ENCODE measurements at places on chromosomes 11 and 22. TPM values are rescaled to one million over a fixed set of nuclear protein-coding genes. Genes with fewer than 3 reads are reported as not detected.

- DNase-seq, result peak; percentile 69
These were observed 77.5 kb downstream of the AMOTL1 start for GRCh38 chr11:94845622-94846021.

The MMP3 gene
- 520 TPM for total RNA-seq

DNA sequence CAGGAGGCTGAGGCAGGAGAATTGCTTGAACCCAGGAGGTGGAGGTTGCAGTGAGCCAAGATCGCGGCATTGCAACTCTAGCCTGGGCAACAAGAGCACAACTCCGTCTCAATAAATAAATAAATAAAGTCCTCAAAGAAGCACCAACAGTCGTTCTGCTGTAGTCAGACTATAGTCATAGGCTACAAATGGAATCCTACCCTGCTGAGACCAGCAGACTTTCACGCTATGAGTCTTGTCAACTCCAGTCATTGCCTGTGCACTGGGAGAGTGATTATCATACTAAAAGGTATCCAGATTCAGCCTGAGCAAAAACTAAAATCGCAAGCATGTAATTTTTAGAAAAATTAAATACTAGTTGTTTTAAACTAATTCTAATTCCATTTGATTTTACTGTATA, 19.6 kb downstream of the USP28 start:
- no peak for DNase-seq

DNA sequence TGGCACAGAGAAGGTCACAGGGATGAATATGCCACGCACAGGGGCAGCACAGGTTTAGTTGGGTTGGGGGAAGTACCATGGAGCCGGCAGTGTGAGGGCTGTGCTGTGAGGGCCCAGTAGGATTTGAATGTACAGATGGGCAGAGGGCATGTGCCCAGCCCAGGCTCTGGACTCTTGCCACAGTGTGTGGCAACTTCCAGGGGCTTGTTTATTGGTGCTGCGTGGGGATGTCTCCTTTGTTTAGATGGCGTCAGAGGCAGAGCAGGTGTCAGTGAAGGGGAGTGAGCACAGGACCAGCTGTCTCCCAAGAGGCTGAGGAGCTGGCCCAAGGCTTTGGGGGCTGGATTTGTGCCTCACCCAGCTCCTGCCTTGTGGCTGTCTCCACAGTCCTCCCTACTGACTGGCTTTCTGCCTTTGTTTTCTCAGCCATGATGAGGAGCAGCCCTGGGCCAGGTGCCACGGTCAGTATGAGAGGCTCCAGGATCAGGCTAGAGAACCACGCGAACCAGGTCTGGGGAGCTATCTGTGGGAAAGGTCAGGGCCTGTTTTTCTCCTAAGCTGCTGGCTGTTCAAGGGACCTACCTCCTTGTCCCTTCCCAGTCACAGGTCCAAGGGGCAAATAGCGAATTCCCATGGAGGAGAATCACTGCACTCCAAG, 21.9 kb downstream of the SUN2 start:
- no peak for DNase-seq

- DNase-seq, result no peak
These were observed 77.5 kb upstream of the PITPNB start for GRCh38 chr22:27996529-27996925.

GRCh38 chr11:97703851-97704250, 1314.0 kb downstream of the JRKL start:
- DNase-seq, result no peak

The DAGLA gene
- 1.8 TPM for total RNA-seq

DNA sequence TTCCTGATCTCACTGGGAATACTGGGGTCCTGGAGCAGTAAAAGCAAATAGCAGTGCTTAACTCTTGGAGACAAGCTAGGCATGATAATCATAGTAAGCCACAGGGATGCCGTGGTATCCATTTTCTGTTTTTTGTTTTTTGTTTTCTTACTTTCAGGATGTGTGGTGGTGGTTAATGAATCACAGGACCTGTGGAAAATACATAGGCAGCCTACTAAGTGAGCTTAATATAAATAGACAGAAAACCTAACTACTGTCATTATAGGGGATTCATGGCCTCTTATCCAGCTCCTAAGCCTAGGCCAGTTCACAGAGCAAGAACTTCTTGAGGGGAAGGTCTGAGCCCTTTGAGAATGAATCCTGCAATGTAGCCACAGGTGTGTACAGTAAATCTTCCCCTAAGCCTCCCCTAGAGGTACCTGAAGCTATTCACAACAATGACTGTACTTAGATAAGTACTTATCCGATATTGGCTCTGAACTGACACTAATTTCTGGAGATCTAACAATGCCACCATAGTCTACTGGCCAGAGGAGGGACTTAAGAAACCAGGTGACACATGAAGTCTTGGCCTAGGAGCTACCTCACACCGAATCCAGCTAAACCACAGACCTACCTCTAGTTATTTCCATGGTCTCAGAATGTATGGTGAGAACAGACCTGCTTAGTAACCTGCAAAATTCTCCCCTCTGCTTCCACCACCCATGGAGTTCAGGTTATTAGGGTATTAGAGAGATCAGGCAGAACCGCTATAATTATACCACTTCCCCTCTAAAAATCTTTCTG, 83.6 kb downstream of the ENTHD1 start:
- no peak for DNase-seq

DNA sequence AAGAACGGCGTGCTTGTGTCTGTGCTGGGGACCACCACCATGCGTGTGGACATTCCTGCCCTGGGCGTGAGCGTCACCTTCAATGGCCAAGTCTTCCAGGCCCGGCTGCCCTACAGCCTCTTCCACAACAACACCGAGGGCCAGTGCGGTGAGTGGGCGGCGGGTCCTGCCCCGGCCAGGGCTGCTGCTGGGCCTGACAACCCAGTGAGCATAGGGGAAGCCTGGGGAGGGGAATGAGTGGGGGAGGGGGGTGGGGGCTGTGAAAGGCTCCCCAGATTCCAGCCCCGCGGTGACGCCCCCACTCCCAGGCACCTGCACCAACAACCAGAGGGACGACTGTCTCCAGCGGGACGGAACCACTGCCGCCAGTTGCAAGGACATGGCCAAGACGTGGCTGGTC, 31.9 kb downstream of the MUC5B start:
- no peak for DNase-seq

- peak; percentile 8 for DNase-seq
These were observed 63.8 kb downstream of the MYEOV start for GRCh38 chr11:69357458-69358397.

- no peak for DNase-seq
These were observed 62.1 kb upstream of the ARFGAP3 start for GRCh38 chr22:42919199-42919598.

The KRTAP5-2 gene
- 0.55 TPM for total RNA-seq

GRCh38 chr11:77371646-77372045, 70.2 kb upstream of the GDPD4 start:
- DNase-seq, result no peak

- no peak for DNase-seq
These were observed 620.5 kb downstream of the METTL15 start for GRCh38 chr11:28728666-28729065.

DNA sequence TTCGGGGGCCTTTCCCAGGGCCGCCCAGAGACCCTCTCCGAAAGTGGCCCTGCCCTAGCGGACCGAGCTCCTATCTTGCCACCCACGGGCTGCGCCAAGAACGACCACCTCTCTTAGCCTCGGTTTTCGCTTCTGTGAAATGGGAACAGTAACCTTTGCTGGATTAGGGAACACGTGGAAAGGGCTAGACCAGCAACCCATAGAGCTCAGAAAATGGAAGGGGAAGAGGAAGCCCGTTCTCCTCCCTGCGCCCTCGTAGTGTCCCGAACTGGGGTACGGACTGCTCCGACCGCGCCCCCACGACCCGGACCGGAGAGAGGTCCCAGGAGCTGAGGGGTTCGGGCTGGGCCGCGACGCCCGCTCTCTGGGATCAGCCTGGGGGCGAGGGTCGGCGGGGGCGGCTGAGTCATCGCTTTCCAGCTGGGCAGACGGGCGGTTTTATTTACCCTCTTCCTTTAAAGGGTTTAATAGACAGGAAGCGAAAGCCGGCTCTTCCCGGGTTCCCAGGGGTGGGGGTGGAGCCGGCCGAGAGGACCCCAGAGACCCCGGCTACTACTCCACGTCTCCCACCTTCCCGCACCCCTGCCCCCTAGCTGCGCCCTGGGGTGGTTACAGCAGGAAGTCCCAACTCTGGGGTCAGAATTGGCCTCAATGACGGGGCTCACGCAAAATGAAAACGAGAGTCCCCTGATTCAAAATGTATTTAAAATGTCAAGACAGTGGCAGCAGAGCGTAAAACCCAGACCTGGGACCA, 907 bp upstream of the PHLDA2 start:
- no peak for DNase-seq

The MFRP gene
- total RNA-seq, result not detected

The PNPLA3 gene
- total RNA-seq, result 19.9 TPM

The APOA1 gene
- not detected for total RNA-seq

The SMIM35 gene
- total RNA-seq, result not detected

GRCh38 chr11:59009661-59010060, 70.4 kb downstream of the GLYATL1 start:
- DNase-seq, result no peak

DNA sequence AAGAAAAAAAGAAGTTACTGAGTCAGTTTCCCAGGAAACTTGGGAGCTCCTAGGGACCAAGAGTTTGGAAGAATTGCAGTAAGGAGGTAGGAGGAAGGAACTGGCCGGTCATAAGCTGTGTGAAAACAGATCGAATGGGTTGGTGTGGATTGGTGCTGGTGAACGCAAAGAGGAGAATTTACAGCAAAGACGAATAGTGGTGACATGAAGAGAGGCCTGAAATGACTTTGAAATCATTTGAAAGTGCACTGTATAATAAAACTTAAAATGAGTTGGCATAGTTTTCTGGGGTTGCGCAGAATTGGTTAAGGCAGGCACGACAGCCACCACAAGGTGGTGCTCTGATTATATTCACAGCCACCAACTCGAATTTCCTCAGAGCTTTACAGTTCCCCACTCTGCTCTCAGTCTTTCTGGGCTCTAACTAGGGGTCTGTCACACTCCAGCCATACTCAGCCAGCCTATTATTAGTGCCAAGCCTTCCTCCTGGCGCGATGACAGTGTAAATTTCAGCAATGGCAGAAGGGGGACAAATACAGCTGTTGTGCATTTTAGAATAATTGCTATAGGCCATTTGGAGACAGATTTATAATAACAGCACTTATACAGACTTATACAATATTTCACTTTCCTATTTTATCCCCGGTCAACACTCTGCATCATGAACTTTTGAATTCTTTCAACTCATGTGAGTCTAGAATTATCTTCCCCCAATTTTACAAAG, 8.3 kb upstream of the HTR3B start:
- no peak for DNase-seq

The SEZ6L gene
- not detected for total RNA-seq

The NPAS4 gene
- not detected for total RNA-seq

The TMEM191B gene
- 0.34 TPM for total RNA-seq

- DNase-seq, result no peak
These were observed 61.0 kb upstream of the SORL1-AS1 start for GRCh38 chr11:121513807-121514206.

The DNAJC24 gene
- 17.1 TPM for total RNA-seq

- DNase-seq, result no peak
These were observed 440 bp upstream of the SLC25A45 start for GRCh38 chr11:65382804-65383368.

- no peak for DNase-seq
These were observed 23.6 kb upstream of the ARHGAP32 start for GRCh38 chr11:129215506-129216245.

GRCh38 chr22:26045051-26045450, 124.2 kb upstream of the SEZ6L start:
- no peak for DNase-seq

The C11orf58 gene
- total RNA-seq, result 158 TPM

DNA sequence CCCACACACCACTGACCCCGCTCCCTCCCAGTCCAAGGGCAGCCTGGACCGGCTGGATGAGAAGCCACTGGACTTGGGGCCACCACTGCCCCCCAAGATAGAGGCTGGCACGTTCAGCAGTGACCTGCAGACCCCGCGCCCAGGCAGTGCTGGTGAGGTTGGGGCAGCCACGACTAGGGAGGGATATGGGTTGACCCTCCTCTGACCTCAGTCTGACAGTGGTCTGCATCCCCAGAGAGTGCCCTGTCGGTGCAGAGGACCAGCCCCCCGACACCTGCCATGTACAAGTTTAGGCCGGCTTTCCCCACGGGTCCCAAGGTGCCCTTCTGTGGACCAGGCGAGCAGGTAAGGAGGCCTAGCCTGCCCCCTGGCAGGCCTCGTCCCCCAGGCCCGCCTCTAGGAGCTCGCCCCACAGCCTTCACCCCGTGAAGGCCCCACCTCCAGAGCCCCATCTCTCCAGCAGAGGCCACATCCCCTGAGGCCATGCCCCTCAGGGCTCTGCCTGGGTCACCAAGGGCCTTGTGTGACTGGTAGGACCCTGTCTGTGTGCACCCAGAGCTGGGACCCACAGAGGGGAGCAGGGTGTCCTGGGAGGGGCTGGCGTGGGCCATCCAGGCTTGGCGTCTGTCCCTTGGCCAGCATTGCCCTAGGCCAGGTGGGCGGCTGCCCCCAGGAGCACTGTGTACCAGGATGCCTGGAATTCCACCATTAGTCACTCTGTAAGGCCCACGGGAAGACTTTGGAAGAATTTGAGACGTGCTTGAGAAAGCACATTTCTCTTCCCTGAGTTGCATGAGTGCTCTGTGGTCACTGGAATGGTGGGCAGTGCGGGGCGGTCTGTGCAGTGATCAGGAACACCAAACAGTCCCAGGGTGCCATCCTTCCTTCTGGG, 9.4 kb downstream of the CCDC188 start:
- no peak for DNase-seq

- DNase-seq, result no peak
These were observed 21.2 kb upstream of the TP53AIP1 start for GRCh38 chr11:128963744-128964325.

The MYBPC3 gene
- not detected for total RNA-seq

- peak; percentile 67 for DNase-seq
These were observed 107.3 kb upstream of the FGF3 start for GRCh38 chr11:69926376-69927050.

The LRRC56 gene
- total RNA-seq, result 2.7 TPM

All from lower leg skin (tissue), 4 donors.